Activated CD4-positive, alpha-beta T cell treated with anti-CD3 and anti-CD28 coated beads for 1 hour (primary cell): ENCODE measurements at places on chromosomes 1 and 21.

GRCh38 chr1:159266832-159267231 is 35.3 kb upstream of the FCER1A start:
- DNase-seq: no peak

DNA sequence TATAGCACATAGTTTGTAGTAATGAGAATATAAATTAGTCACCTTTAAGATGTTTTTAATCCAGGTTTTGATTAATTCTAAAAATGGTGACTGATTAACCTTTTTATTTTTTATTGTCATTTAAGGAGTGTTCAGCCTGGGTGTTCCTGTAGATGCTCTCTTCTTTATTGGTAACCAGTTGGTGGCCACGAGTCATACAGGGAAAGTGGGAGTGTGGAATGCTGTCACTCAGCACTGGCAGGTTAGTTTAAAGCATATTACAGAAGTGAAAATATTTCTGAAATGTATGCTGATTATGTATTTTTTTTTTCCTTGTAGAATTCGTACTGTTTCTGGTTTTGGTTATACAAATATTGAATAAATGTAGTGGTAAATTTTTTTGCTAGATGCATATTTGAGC is 28.1 kb downstream of the KCTD3 start:
- DNase-seq: no peak

GRCh38 chr1:26616881-26617280 is 78.9 kb upstream of the ARID1A start:
- no peak for DNase-seq

DNA sequence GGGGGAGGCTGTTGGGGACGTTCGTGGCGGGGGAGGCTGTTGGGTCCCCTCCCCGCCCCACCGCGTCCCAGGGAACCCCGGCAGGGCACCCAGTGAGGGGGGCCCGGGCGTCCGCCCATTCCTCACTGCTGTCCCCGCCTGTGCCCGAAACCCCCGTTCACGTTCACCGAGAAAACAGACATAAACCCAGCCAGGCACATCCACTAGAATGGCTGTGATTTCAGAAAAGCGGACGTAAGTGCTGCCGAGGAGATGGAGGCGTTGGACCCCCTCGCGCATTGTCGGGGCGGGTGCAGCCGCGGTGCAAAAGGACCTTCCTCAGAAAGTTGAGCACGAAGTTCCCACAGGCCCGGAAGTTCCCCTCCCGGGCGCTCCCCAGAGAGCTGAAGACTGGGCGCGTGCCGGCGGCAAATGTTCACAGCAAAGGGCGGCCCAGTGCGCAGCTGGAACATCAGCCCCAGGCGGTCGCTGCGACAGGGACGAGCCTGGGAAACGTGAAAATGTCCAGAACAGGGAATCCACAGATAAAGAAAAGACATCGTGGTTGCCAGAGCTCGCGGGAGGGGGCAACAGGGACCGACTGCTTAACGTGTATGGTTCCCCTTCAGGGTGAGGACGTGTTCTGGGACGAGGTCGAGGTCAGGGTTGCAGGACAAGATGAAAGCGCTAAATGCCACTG is 18.5 kb upstream of the SAMD11 start:
- DNase-seq: no peak

DNA sequence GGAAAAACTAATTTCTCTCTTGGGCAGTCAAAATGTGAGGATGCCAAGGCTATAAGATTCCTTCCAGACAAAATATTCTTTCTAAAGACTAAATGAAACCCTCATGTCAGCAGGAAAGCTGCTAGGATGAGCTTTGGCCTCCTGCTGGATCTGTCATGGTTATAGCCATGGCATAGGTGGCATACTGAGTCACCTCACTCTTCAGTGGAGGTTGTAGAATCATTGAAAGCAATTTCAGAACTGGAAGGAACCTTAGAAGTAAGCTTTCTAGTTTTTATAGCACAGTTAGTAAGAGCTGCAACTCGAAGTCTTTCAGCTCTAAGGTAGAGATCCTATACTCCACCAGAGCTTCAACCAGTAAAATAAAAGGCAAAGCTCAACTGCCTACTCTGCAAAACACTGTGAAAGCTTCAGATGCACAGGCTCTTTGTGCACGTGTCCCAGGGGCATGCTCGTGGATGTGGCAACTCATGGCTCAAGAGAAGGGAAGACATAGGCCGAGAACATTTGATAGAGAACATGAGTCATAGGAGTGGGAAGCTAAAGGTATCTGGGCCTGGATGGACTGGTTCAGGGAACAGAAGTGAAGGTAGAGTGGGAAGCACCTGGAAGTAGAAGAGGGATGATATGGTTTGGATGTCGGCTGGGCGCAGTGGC is 5.8 kb downstream of the AVPR1B start:
- DNase-seq: no peak

- DNase-seq: peak; percentile 18
These were observed 5.4 kb upstream of the NBPF1 start for GRCh38 chr1:16618719-16619118.

DNA sequence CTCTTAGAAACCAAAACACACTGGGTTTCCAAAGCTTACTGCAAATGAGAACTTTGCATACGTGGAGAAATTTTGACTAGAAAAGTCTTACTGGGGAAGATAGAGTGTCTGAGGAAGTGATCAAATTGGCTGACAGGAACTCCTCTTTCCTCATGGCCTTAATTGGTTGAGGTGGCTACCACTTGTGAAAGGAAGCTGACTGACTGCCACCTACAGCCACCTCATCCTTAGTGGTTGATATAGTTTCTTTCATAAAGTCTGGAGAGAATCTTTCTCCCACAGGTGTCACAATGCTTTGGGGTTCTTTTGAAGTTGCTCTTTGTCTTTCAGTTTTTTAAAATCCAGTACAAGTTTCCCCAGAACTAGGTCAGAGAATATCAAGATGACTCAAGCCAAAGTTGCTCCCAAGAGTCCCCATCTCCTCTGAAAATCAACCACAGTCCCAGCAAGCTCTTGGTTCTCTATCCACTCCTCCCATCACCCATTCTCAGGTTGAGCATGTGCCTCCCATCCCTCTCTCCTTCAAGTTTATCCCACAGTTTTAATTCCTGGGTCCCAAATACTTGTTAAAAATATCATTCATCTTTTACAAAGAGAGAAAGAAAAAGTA is 43.3 kb downstream of the GPR88 start:
- no peak for DNase-seq

DNA sequence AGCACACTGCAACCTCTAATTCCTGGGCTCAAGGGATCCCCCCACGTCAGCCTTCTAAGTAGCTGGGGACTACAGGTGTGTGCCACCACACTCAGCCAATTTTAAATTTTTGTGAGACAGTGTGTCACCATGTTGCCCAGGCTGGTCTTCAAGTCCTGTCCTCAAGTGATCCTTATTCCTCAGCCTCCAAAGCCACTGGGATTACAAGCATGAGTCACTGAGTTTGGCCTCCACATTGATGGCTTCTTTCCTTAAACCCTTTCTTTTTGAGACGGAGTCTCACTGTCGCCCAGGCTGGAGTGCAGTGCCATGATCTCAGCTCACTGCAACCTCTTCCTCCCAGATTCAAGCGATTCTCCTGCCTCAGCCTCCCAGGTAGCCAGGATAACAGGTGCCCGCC is 7.6 kb downstream of the KPNA6 start:
- no peak for DNase-seq

DNA sequence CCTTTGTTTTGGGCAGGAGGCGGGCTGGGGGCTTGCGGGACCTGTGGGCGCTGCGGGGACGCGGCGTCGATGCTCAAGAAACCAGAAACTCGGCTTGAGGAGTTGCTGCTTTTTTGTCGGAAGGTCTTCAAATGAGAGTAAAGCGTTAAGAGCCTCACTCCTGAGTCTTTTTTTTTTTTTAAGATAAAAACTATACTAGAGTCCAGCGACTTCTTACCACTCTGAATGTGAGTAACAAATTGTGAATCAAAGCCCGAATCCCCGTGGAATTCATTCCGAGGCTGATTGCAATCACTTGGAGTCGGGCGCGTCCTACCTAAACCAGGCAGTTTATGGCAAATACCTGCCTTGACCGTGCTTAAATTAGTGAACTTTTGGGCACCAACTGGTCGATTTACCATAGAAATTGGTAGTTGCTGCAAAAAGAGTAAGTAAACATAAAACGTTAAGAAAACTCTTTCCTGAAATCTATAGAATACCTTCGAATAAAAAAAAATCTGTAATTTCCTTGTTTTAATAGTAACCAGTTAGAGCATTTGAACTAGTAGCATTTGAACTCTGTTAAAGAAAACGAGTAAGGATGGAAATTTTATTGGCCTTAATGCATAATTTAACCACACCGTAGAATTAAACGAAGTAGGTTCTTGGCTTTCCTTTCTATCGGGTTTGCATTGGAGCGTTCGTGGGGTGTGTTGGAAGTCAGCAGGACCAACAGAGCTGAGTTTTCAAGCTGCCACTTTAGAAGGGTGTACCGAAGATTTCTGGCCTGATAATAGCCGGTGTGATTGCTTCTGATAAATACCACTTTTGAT is 769 bp downstream of the GPSM2 start:
- DNase-seq: no peak

GRCh38 chr1:58067082-58067481 is 479.4 kb downstream of the OMA1 start:
- no peak for DNase-seq

- no peak for DNase-seq
These were observed 13.7 kb downstream of the ALX3 start for GRCh38 chr1:110056776-110057175.
